WERI-Rb-1 (cell line): ENCODE measurements at places on chromosomes 11 and 22.
A peak's percentile ranks its signal among the peaks of the same experiment; 100 is the strongest.

GRCh38 chr11:33347490-33348125 is 90.4 kb downstream of the HIPK3 start:
- no peak for DNase-seq

DNA sequence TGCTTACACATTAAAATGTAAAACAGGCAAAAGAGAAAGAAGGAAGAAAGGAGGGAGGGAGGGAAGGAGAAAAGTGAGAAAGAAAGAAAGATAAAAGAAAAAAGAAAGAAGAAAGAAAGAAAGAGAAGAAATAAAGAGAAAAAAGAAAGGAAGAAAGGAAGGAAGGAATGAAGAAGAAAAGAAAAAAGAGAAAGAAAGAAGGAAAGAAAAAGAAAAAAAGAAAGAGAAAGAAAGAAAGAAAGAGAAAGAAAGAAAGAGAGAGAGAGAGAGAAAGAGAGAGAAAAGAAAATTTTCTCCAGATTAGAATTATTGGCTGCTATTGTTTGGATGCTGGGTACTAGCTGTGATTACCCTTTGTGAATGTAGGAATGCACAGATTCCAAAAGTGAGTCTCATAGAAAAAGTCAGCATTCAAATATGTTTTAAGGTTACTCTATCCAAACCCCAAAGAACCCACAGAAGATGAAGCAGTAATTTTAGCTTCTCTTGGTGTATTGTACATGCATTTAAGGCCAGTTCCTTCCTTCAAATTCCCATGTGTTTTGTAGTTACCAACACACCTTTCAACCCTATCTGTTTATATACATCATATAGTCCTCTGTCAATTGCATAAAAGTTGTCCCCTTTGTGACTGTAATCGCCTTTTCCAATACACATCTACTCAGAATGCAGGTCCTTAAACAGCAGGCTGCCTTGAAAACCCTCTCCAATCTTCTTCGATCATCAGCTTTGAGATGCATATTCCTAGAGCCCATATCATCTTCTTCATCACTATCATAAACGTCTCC is 789 bp upstream of the FAM111A start:
- no peak for DNase-seq

GRCh38 chr11:2701230-2701629 is 1.4 kb upstream of the KCNQ1OT1 start:
- no peak for DNase-seq

DNA sequence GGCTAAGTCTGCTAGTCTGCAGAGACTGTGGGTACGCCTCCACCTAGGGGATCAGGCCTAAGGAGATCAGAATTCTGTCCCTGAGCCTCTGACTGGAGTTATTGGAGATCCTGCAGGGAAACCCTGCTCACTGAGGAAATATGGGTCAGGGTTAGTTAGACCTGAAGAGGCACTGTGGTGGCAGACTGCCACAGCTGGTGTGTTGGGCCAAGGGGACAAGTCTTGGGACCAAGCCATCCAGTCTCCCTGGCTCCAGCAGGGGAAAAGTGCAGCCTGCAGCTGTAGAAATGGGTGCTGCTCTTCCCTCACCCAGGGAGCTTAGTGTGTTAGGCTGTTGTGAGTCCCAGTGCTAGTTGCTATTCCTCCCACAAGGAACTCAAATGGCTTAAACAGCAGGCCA is 334.8 kb upstream of the LARGE1 start:
- no peak for DNase-seq

DNA sequence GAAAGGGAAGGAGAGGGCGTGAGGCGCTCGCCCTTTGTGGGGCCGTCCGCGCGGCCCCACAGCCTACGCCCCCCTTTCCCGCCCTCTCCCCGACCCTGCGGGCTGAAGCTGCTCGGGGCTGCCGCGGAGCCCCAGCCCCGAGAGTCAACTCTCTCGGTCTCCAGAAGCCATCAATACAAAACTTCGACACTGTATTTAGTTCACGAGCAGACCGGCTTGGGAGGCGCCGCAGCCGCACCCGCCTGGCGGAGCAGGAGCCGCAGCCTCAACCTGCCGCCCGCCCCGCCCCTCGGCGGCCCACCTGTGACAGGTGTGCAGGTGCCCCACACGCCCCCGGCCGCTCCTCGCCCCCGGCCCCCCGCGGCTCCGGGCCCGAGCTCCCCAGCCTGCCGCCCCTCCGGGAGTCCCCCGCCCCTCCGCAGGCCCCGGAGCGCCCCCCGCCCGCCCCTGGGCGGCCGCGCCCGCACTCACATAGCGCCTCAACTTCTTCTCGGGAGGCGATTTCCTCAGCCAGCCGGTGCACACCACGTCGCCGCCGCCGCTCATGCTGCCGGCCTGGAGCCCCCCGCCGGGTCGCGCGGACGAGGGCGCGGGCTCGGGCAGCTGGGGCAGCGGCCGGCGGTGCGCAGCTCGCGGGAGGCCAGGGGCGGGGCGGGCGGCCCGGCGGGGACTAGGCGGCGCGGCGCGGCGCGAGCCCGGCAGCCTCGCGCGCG is at the start of gene GAB2:
TSS of gene GAB2 (minus strand) at position 646 of the 713 bp plus-strand sequence. CDS start at position 546, 100 bp downstream.
- DNase-seq: peak; percentile 25

- DNase-seq: no peak
These were observed 154.4 kb downstream of the BBOX1 start for GRCh38 chr11:27194976-27195375.

GRCh38 chr22:19988965-19989724 is 27.5 kb downstream of the ARVCF start:
- DNase-seq: no peak
